ENCODE measurements at places on chromosomes 12 and 14.

DNA sequence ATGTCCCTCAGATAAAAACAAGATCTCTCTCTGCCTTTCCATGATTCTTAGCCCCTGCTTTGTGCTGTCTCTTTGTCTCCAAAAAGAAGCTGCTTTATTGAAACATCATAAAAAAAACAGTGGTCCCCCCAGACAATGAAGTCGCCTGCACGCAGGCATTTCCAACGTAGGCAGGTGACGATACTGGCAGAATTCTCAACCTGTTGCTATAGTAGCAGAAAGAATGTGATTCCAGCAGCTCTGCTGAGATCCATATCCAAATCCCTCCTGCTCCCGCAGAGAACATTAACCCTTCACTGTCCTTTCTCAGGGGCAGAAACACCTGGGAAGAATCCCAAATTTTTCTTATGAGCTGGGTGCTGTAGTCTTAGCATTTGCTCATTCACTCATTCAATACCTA lies 84.8 kb downstream of the STON2 start:
- H3K27ac ChIP-seq: no peak overlapping the region
- no peaks in the 10 kb centered on the region for H3K36me3 ChIP-seq
- H3K4me3 ChIP-seq: no peak overlapping the region
- no peak for DNase-seq
- H3K27me3 ChIP-seq: no peaks in the 10 kb centered on the region
- H3K4me1 ChIP-seq: no peaks in the 10 kb centered on the region

- H3K27me3 ChIP-seq: no peaks in the 10 kb centered on the region
- peak; percentile 82 for DNase-seq
- H3K4me3 ChIP-seq: no peak overlapping the region
- H3K4me1 ChIP-seq: peaks cover 48% of the 10 kb centered on the region
- H3K27ac ChIP-seq: no peak overlapping the region
Measured at GRCh38 chr14:64760146-64760755, 56.0 kb downstream of the PLEKHG3 start.

- H3K27ac ChIP-seq: no peak overlapping the region
- H3K27me3 ChIP-seq: no peaks in the 10 kb centered on the region
- no peak for DNase-seq
- H3K4me3 ChIP-seq: no peak overlapping the region
Measured at GRCh38 chr12:83343767-83344166, 657.1 kb downstream of the TMTC2 start.

GRCh38 chr14:72535485-72535884 lies 358.4 kb downstream of the DPF3 start:
- no peak overlapping the region for H3K4me3 ChIP-seq
- H3K27me3 ChIP-seq: no peaks in the 10 kb centered on the region
- H3K36me3 ChIP-seq: no peaks in the 10 kb centered on the region
- no peak overlapping the region for H3K27ac ChIP-seq

DNA sequence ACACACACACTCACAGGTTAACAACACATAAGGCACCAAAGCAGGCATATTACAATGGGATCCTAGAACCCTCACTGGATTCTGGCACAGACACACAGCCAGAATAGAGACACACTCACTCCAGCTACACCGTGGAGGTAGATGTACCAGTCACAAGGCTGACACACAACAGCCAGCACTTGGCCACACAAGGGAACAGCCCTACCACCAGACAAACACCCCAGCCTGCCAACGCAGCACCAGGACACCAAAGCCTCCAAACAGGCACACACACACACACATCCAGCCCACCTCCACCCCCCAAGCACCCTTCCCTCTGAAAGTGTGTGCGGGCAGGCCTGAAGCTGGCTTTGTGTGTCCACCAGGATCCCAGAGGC lies 10.9 kb upstream of the ITGB7 start:
- peaks cover 66% of the 10 kb centered on the region for H3K4me1 ChIP-seq
- DNase-seq: peak; percentile 46
- no peaks in the 10 kb centered on the region for H3K27me3 ChIP-seq
- H3K4me3 ChIP-seq: peak overlapping the region; percentile 83

GRCh38 chr12:27456618-27457017 lies 10.1 kb downstream of the SMCO2 start:
- H3K4me3 ChIP-seq: no peak overlapping the region
- H3K4me1 ChIP-seq: peaks cover 31% of the 10 kb centered on the region
- no peak for DNase-seq
- no peaks in the 10 kb centered on the region for H3K36me3 ChIP-seq
